ENCODE measurements at places on chromosomes 13 and 19.

DNA sequence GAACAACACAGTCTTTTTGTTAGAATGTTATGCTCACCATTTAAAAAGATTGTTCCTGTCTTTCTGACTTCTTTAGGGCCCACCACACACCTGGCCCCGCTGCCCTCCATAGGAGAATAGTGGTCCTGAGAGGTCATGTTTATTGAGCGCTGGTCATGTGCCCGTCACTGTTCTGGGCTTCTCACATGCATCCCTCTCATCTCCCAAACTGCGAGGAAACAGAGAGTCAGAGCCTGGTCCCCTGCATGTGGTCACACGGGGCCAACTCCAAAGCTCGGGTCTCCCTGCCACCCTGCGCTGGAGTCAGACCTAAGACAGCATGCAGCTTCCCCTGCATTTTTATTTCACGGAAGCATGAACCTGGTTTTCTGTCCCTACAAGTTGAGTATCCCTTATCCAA is 70.4 kb upstream of the GPR183 start:
- no peak for DNase-seq

DNA sequence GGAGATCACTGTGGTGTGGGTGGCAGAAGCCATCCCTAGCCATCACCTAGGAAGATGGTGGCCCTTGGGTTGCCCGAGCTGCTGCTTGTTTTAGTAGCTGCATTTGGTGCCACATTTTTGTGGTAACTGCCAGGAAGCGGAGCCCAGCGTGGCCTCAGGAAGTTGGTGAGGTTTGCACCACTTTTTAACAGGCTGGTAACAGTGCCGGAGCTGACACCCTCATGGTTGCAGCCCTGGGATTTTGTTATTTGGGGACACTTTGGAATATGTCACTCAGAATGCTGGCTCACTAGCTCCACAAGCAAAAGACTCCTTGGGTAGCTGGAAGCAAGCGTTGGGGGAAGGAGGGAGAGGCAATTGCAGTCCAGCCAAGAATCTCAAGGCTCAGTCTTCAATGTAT is 22.1 kb downstream of the ACTN4 start:
- no peak for DNase-seq

DNA sequence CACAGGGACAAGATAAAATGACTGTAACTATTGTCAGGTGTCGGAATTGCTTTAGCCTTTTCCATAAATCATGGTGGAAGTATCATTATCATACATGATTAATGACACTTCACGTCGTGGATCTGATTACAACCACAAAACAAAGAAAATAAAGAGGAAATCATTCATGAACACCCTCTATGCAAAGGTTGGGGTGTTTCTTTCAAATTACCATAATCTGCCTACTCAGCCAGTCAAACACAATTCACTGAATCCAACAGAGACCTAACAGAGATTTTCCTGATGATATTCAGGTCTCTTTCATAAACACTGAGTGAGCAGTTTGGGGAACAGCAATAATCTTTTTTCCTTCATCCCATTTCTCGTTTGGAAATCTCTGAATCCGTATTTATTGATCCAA is 625.6 kb downstream of the DCT start:
- DNase-seq = no peak

- DNase-seq = peak; percentile 27
Observed at GRCh38 chr13:75581874-75582640, 32.5 kb downstream of the UCHL3 start.

Measured in foreskin fibroblast (primary cell).